Activated CD4-positive, alpha-beta memory T cell treated with anti-CD3 and anti-CD28 coated beads, Interleukin-2, amount 10 ng/mL, durations not matched to agents 7 days and 5 days (primary cell): ENCODE measurements at places on chromosomes 5 and 9.
A peak's percentile ranks its signal among the peaks of the same experiment; 100 is the strongest.

GRCh38 chr5:138844812-138845513 is 30.2 kb downstream of the LRRTM2 start:
- DNase-seq: no peak

GRCh38 chr5:78757269-78758053 is 108.9 kb upstream of the LHFPL2 start:
- DNase-seq: no peak

GRCh38 chr9:123771690-123772089 is 158.2 kb downstream of the DENND1A start:
- DNase-seq: no peak

DNA sequence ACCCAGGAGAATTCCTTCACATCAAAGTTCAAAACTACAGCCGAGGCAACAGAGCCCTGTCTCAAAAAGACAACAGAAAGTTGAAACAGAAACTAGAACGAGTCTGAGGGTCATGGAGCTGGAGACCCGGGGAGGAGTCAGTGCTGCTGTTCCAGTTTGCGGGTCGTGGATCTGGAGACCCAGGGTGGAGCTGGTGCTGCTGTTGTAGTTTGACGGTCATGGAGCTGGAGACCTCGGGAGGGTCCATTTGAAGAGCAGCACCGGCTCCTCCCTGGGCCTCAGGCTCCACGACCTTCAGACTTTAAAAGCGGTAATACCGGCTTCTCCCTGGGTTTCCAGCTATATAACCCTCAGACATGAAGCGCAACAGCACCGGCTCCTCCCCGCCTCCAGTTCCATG is 13.0 kb upstream of the LCN15 start:
- DNase-seq: no peak

DNA sequence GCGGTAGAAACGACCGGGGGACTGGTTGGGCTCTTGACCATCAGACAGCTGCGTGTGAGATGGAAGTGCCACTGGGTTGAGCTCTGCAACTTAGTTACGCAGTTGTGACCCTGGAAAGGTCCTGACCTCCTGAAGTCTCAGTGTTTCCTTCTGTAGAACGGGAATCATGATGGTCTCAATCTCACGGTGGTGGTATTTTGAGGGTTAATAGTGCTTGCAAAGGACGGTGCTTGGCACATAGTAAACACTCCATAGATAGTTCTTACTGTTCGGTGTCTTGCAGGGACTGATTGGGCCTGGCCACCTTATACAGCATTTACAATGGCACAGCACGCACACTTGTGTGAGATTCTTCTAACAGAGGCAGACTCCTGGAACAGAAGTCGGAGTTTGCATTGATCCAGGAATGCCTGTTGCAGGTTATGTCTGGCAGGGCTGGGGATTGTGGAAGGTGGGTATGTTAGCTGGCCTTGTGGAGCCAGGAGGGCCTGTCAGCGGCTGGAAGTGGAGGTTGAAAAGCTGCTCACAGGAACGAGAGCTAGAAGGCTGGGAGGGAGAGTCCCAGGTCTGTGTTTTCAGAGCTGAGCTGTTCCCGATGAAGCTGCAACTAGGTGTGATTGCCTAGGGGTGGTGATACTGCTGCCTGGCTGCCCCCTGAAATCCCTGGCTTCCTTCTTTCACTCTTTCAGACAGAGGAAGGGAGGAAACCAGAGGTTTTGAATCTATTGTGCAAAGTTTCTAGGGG is 962 bp upstream of the TXN start:
- DNase-seq: peak; percentile 25

GRCh38 chr5:14447958-14448911 is 133.4 kb upstream of the OTULINL start:
- DNase-seq: no peak

DNA sequence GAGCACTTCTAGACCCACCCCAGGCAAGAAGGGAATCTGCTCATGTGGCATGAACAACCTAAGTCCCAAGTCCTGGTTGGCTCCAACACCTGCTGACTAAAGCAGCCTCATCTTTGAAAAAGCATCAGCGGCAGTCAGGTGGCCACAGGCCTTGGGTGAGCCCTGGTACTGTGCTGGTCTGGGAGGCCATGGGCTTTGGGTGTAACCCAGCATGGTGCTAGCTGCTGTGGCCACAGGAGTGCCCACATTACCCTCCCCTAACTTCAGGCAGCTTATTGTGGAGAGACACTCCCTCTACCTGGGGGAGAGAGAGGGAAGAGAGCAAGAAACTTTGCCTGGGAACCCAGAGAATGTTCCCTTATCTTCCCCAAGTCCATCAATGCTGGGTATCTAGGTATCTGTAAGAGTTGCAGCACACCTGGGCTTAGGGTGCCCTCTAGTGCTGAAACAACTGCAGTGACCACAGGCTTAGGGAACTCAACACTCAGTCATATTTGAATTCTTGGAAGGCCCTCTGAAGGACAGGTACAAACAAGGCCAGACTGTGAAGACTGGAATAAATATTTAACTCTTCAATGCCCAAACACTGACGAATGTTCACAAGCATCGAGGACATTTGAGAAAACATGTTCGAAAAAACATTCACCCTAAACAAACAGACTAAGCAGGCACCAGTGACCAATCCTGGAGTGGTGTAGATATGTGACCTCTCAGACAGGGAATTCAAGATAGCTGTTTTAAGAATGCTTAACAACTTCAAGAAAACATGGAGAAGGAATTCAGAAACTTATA is 69.9 kb upstream of the OR2K2 start:
- peak; percentile 23 for DNase-seq

- no peak for DNase-seq
Observed at GRCh38 chr5:139243425-139243970, 45.3 kb upstream of the SIL1 start.

DNA sequence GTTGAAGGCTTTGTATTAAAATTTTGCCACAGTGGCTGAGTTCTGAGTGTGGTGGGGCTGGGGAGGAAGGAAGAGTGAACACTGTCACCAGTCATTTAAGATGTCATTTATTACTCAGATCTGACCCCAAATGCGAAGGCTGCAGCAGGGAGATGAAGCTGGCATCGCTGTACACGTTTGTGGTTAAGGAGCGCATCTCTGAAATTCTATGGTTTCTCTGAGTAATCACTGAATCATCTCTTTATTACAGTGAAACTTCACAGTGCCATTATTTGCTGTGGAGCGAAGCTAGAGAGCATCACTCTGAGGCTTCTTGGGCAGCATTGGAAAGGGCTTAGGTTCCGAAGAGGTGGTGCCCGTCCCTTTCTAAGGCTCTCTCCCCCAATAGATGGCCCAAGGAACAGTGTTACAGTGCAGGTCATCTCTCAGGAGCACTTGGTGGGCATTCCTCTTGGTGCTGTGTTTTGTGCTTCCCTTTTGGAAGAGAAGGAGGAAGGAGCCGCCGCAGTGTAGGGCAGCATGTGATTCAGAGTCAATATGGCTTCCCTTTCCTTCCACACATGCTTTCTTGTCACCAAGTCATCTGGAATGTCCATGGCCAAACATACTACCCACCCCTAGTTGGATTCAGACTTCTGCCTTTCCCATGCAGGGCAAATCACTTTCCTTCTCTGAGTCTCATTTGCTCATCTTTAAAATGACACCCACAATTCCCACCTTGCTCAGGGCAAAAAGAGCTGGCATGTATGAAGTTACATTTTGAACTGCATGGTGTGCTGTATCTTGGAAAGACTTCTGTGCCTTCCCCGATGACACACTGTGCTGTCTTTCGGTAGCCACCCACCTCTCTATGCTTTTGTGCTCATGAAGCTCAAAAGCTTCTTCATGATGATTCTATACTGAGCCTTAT is 9.3 kb upstream of the TEX48 start:
- peak; percentile 87 for DNase-seq

DNA sequence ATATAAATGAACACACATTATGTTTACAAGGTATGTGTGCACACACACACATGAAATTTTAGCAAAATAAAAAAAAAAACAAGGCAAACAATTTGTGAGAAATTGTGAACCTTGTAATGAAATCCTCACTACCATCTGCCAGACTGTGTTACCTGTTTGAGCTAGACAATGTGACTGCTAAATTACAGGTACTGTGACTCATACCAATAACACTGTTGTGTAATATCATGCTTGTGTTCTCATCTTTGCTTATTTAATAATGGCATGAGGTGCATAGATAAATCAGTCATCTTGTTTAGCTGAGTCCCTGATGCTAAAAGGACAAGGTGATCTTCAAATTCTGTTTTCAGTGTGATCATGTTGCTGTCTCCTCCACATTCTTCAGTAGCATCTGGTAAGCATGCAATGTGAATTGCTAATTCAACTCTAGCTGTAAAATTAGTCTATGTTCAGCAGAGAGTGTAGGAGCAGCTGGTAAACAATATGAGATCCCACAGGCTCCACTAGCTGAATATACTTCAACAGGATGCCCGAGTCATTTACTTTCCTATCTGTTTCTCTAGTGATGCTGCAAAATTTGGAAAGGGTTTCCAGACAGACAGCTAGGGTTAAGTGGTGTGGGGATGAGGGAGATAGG is 966.3 kb upstream of the C9orf72 start:
- DNase-seq: no peak

GRCh38 chr9:107635101-107635802 is 145.7 kb upstream of the KLF4 start:
- no peak for DNase-seq

- DNase-seq: no peak
Observed at GRCh38 chr9:2700909-2701550, 16.3 kb upstream of the KCNV2 start.

DNA sequence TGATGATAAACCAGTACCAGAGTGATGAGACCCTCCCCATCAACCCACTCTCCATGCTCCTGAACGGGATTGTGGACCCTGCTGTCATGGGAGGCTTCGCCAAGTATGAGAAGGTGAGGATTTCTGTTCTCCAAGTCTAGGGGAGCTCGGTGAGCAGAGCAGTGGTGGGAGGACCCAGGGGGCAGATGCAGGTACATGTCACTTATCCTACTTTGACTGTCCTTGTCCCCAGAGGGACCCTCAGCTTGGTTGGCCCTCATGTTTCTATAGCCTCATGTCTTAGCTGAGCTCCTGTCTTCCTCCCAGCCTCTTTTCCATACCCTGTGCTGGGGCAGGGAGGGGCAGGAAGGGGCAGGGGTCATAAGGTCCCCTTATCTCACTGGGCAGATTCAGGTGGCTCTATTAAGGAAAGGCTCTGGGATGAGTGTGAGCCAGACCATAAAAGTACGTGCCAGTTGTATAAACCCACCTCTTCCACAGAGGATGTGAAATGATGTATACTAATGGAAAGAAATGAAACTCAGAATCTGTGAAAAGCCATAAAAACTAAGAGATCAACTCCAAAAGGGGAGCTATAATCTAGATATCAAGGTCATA is 38.0 kb upstream of the FOXI1 start:
- DNase-seq: no peak

DNA sequence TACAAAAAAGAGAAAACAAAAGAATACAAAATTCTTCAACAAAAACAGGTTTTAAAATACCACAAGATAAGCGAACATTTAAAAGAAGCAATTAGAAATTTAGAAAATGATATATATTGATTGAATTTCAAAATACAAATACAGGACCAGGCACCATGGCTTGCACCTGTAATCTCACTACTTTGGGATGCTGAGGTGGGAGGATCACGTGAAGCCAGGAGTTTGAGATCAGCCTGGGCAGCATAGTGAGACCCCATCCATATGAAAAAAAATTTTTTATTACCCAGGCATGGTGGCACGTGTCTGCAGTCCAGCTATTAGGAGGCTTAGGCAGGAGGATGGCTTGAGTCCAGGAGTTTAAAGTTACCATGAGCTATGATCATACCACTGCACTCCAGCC is 109.9 kb upstream of the SLC30A5 start:
- DNase-seq: no peak

- no peak for DNase-seq
Observed at GRCh38 chr9:13832446-13832845, 481.5 kb downstream of the NFIB start.

- DNase-seq: no peak
Observed at GRCh38 chr9:107905308-107906020, 415.9 kb upstream of the KLF4 start.

DNA sequence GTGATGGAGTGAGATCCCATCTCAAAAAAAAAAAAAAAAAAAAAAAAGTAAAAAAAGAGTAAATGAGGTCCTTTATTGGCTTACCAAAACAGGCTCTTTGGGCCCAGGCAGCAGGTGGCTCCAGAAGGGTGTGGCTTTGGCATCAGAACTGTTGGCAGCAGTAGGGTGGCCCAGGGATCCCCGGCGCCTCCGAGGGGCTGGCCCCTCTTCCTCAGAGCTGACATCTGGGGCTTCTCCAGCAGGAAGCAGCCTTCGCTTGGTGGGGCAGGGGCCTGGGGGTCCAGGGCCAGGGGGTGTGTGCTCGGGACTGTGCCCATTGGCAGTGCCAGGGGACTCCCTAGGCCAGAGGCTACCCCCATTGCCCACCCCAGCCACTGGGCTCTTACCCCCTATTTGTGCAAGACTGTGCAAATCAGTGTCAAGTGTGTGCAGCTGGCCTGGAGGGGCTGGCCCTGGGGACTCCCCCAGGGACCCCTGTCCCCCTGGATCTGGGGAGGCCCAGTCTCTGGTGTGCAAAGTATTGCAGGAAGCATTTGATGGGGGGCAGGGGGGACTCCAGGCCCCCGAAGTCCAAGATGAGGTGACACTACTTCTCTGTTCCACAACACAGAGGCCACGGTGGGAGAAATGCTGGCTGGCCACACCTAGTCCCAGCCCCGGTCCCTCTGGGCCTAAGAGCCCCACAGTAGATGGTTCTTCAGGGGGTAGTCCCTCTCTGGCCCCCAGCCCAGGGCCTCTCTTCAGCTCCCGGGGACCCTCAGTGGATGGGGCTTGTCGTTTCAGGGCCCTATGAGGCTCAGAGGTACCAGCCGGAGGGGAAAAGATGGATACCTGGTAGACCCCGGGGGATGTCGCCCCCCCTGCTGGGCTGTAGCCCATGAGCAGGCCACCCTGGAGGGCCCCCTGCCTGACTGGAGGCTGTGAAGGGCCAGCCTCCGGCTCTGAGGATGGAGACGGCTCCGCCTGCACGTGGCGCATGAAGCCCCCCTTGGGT is 4.7 kb upstream of the STOML2 start:
- no peak for DNase-seq

DNA sequence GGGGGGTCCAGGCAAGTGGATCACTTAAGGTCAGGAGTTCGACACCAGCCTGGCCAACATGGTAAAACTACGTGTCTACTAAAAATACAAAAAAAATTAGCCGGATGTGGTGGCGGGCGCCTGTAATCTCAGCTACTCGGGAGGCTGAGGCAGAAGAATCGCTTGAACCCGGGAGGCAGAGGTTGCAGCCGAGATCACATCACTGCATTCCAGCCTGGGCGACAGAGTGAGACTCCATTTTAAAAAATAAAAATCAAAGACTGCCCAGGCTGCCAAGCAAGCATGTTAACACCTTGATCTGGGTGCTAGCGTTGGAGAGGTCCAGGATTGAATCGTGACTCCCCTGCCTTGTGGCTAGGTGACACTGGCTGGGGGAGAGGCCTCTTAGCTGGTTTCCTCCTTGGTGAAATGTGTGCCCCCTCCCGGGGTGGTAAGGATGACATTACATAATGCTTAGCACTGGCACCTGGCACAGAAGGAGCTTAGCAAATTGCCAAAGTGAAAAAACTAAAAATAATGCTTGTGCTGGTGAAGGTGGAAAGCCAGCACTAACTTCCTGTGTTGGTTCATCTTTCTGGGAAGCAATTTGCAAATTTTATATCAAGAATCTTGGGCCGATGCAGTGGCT is 2.2 kb upstream of the CIZ1 start:
- DNase-seq: no peak
